ENCODE measurements at places on chromosomes 16 and 17. TPM values are rescaled to one million over a fixed set of nuclear protein-coding genes. Genes with fewer than 3 reads are reported as not detected.
A peak's percentile ranks its signal among the peaks of the same experiment; 100 is the strongest.

C1QTNF8 gene
- not detected for total RNA-seq

CA7 gene
- not detected for total RNA-seq

CTRB1 gene
- not detected for total RNA-seq

HSD3B7 gene
- total RNA-seq: 8.9 TPM

ST6GALNAC1 gene
- not detected for total RNA-seq

TOX3 gene
- total RNA-seq: not detected

TPSG1 gene
- total RNA-seq: not detected

PRAC1 gene
- not detected for total RNA-seq

MILR1 gene
- 7.3 TPM for total RNA-seq

HCRT gene
- not detected for total RNA-seq

ZNF652 gene
- 6.8 TPM for total RNA-seq

SLC35G3 gene
- not detected for total RNA-seq

- peak; percentile 34 for DNase-seq
Measured at GRCh38 chr16:4116325-4117249, at the start of gene ADCY9. TSS of gene ADCY9 (minus strand) at chr16:4116442. CDS start at chr16:4115442, 1,000 bp downstream.

- peak; percentile 54 for DNase-seq
Measured at GRCh38 chr17:48577946-48578615, at the start of gene HOXB4. TSS of gene HOXB4 (minus strand) at chr17:48578350. CDS start at chr17:48578319, 31 bp downstream.

GRCh38 chr16:19907161-19907992, 22.7 kb upstream of the GPRC5B start:
- DNase-seq: peak; percentile 70

- no peak for DNase-seq
Measured at GRCh38 chr16:10067835-10068234, 114.4 kb downstream of the GRIN2A start.

DNA sequence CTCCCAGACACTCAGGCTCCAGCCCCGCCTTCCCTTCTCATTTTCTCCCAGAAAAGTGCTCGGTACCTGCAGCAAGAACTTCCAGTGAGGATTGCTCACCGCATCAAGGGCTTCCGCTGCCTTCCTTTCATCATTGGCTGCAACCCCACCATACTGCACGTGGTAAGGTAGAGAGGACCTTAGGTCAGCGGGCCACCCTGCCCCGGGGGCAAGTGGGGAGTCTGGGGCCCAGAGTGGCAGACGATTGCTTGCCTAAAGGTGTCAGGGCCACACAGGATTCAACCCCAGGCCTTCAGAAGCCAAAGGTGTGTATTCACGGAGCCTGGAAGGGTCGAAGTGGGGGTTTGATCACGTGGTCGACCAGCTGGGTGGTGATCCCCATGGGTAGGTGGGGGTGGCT, 1.4 kb downstream of the BCKDK start:
- DNase-seq: no peak

DNA sequence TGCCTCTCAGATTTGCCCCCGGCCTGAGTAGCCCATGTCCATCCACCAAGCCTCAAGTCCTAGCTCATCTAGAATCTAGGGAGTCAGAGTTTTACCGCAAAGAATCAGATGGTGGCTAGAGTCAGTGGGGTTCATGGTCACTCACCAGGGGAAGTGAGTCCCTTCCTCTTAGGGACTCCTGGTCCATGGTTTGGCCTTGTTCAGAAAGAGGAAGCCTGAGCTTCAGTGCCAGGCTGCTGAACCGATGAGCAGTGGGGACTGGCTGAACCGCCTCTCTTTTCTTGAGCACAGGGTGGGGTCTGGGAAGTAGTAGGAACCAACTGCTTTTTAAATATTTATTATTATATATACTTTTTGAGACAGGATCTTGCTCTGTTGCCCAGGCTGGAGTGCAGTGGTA, 160.3 kb downstream of the NTN1 start:
- DNase-seq: no peak

DNA sequence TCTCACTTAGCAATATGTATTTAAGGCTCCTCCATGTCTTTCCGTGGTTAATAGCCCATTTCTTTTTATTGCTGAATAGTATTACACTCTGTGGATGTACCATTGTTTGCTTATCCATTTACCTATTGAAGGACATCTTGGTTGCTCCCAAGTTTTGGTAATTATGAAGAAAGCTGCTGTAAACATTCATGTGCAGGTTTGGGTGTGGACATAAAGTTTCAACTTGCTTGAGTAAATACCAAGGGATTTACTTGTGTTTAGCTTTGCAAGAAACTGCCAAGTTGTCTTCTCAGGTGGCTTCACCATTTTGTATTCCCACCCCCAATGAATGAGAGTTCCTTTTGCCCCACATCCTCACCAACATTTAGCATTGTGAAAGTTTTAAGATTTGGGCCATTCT, 9.5 kb downstream of the LRRC36 start:
- no peak for DNase-seq

DNA sequence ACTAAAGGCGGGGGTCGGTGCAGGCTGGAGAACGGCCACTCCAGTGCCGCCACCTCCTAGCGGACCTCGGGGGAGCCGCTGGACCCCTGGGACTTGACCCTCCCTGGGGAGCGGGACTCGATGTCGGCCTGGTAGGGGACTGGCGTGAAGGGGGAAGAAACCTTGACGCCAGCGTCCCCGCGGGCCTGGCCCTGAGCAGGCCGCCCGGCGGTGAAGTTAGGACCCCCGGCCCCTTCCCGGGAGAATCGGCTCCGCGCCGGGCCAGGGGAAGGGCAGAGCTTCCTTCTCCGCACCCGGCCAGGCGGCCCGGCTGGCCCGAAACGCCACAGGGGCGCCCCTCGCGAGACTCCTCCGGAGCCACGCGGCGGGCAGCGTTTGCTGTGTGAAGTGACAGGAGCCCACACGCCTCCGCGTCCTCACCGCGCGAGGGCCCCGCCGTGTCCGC, 389 bp downstream of the DUS1L start:
- no peak for DNase-seq

- peak; percentile 72 for DNase-seq
Measured at GRCh38 chr16:69105501-69106361, at the start of gene HAS3. TSS of gene HAS3 (plus strand) at chr16:69105653. CDS start at chr16:69109396, 3,743 bp downstream.

DNA sequence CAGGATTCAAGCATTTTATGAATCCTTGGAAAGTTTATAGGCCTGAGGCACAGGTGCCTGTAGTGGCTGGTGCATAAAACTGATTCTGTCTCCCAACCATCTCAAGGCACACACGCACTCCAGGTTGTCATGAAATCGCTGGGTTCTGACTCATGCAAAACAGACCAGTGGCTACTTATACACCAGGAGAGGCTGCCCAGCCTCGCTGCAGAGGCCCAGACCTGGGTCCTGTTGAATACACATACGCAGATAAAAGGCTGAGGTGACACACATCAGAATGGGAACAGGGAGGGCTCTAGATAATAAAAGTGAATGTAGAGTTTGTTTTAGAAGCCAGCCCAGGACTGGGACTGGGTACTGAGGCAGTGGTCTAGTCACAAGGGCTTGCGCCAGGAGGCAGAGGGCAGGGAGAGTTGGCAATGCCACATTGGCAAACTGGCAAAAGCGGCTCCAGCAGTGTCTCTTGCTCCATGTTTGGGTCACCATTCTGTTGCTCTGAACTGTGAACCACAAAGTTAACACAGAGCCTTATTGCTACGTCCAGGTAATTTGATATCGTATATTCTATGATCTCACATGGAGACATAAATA, 13.6 kb downstream of the OR1D5 start:
- peak; percentile 34 for DNase-seq

DNA sequence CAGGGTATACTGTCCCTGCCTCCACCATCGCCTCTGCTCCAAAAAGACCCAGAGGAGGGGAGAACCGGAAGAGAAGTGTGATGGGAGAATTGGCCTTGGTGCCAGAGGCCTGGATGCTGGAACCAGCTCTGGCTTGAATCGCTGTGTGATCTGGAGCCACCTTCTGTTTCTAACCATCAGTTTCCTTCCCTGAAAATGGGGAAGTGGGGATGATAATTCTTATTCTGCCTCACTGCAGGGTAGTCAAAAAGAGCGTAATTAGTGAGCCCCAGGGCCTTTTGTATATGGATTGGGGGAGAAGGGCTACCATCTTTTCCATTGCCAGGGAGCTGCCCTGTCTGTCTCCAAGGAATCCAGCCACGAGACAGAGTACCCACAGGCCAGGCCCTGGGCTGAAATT, 52.2 kb downstream of the CCT6B start:
- no peak for DNase-seq

DNA sequence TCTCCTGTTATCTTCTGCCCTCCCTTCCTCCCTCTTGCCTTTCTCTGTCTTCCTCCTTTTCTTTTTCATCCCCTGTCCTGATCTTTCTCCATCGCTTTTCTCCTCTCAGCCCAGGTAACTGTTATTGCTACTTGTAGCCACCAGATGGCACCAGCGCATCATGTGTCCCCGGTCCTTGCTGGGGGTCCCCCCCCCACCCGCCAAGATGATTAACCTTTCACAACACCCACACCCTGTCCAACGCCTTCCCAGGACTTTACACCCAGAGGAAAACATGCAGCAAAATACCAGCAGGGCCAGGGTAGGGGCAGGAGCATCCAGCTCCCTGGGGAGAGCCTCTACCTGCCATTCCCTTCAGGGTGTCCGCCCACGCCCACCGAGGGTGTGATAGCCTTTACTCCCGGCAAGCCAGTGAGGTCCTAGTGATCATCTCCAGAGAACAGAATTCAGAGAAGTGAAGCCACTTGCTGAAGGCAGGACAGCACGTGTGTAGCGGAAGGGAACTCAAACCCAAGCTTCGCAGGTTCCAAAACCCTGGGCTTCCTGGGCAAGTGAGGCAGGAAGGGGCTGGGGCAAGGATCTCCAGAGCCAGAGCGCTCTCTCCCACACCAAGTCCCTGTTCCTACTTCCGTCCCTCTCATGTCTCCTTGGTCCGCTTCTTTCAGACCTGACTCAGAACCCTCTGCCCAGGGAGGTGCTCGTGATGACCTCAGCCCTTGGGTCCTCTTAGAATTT, 13.4 kb upstream of the TAC4 start:
- DNase-seq: peak; percentile 40

DNA sequence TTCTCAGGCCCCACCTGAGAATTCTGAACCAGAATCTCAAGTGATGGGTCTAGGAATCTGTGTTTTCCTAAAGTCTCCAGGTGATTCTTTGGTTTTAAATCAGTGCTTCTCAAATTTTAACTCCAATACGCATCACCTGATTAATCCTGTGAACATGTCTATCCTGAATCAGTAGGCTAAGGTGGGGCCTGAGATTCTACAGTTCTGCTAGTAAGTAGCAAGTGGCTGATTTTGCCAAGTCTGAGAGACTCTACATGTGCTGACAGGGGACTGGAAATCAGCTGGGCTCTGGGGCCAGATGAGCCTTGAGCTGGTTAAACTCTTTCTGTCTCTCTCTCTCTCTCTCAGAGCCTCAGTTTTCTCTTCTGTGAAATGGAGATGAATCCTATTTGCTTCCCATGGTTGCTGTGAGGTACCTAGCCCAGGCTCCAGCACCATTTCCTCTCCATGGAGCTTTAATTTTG, 9.0 kb downstream of the CCR7 start:
- DNase-seq: no peak

GRCh38 chr17:60077672-60078519, 825 bp downstream of the HEATR6 start:
- no peak for DNase-seq

DNA sequence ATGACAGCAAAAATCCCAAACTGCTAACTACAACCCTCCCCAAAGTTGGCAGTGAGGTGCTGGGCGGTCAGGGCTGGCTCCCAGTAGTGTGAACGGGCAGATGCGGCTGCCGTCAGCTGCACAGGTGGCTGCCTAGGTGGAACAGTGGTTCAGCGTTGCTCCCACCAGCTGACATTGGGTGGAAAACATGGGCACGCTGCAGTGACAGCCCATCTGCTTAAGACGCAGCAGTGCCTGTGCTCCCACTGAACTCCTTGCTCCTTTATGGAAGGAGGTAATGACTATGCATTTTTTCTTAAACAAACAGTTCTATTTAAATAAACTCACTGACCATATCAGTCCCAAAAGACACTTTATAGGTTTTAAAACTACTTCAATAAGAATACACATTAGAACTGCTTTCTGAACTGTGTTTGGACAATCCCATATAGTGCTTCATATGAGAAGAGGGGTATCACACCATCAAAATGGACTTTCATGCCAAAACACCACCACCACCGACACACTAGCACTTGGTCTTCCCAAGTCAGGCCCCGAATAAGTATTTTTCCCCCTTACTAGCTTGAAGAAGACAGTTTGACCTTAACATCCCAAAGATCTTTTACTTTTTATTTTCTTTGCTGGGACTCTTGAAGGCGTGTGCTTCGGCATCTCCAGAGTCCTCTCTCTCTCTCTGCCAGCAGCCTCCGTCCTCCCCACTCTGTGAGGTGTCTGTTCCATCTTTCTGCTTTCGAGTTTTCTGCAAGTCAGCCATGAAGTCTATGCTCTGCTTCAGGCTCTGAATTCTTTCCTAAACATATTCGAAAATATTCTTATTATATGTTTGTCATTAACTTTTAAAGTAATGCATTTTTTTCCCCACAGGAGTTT, 34.4 kb downstream of the BRD7 start:
- DNase-seq: no peak

DNA sequence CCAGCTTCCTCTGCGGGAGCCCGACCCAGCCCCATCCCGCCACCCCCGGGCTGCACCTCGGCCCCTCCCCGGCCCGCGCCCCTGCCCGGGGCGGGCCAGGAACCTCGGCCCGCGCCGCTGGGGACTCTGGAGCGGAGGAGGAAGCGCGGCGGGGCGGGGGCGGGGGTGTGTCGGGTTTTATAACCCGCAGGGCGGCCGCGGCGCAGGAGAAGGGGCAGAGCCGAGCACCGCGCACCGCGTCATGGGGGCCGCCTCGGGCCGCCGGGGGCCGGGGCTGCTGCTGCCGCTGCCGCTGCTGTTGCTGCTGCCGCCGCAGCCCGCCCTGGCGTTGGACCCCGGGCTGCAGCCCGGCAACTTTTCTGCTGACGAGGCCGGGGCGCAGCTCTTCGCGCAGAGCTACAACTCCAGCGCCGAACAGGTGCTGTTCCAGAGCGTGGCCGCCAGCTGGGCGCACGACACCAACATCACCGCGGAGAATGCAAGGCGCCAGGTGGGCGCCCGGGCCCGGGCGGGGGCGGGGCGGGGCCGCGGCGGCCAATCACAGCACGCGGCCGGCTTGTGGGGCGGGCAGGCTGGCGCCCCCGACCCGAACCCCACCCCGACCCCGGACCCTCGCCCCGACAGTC, at the start of gene ACE:
TSS of gene ACE (plus strand) at position 208 of the 626 bp plus-strand sequence. CDS start at position 242, 34 bp downstream.
- DNase-seq: no peak

- no peak for DNase-seq
Measured at GRCh38 chr16:15031179-15031578, 24.7 kb downstream of the NTAN1 start.

Measured in HT1080 (cell line).